MG63 (cell line): ENCODE measurements at places on chromosomes 6 and 20. TPM values are rescaled to one million over a fixed set of nuclear protein-coding genes. Genes with fewer than 3 reads are reported as not detected.

GRCh38 chr6:2734488-2735166, 16.1 kb downstream of the MYLK4 start:
- no peak for DNase-seq

The ENPP1 gene
- total RNA-seq = 0.91 and 3.1 TPM in 2 replicates

DNA sequence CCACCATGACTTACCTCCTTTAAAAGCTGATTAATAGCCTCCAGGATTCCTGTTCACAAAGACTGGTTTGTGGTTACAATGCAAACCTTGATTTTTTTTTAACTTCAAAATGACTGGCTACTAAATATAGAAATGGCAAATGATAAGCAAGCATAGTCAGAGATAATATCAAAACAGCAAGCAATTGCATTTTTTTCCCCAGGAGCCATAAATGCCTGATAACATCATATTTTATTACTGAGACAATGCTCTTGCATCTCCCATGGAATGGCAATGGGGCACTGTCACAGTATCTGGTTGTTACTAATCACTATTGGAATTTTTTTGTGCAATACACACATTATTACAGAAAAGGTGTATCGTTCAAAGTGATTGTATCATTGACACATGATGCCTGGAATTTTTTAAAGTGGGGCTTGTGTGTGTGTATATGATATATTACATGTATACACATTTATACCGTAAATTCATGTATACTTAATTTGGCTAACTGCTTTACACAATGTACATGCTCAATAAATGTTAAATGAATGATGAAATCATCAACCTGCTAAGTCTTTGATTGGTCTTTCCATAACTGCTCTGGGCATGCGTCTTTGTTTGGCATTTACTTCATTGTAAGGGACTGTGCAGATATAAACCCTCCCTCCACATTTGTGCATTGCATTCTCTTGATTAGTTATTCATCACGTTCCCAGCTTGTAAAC, 980 bp upstream of the SALL4 start:
- no peak for DNase-seq

- DNase-seq = no peak
Measured at GRCh38 chr6:15389765-15390723, 144.2 kb downstream of the JARID2 start.

GRCh38 chr20:2088891-2089290, 12.7 kb upstream of the STK35 start:
- DNase-seq = no peak

The SLC35D3 gene
- total RNA-seq = not detected in 2 replicates

- DNase-seq = no peak
Measured at GRCh38 chr6:148818939-148819575, 72.2 kb downstream of the UST start.

- no peak for DNase-seq
Measured at GRCh38 chr6:136567688-136568087, 17.5 kb upstream of the MAP7 start.

GRCh38 chr6:10381830-10382208, 33.1 kb downstream of the TFAP2A start:
- DNase-seq = no peak

GRCh38 chr6:24547243-24547642, 52.5 kb downstream of the ALDH5A1 start:
- peak; percentile 21 for DNase-seq

- no peak for DNase-seq
Measured at GRCh38 chr6:91267246-91267645, 680.4 kb upstream of the MAP3K7 start.

DNA sequence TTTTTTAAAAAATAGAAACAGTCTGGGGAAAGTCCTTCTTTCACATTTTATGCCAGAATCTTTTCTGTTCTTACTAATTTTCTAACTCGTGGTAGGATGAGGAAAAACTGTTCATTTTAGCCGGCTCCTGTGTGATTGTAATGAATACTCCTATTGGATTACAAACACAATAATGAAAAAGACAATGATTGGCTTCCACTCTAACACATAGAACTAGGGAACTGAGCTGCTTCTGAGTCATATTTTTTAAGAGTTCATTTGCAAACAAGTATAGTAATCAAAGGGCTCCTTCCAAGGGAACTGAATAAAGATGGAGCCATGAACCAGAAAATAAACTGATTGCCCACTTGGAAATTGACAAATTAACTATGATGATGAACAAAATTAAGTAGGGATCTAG, 265.3 kb upstream of the TCF21 start:
- DNase-seq = no peak

The PSMB1 gene
- total RNA-seq = 959 and 1,335 TPM in 2 replicates

- no peak for DNase-seq
Measured at GRCh38 chr6:32188381-32189068, 1.5 kb downstream of the PBX2 start.

DNA sequence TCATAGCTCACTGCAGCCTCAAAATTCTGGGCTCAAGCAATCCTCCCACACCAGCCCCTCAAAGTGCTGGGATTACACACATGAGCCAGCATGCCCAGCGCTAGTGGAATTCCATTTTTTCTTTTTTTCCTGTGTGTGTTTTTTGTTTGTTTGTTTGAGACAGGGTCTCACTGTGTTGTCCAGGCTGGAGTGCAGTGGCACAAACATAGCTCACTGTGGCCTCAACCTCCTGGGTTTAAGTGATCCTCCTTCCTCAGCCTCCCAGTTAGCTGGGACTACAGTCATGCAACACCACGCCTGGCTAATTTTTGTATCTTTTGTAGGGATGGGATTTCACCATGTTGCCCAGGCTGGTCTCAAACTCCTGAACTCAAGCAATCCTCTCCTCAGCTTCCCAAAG, 14.1 kb upstream of the PARD6B start:
- no peak for DNase-seq

DNA sequence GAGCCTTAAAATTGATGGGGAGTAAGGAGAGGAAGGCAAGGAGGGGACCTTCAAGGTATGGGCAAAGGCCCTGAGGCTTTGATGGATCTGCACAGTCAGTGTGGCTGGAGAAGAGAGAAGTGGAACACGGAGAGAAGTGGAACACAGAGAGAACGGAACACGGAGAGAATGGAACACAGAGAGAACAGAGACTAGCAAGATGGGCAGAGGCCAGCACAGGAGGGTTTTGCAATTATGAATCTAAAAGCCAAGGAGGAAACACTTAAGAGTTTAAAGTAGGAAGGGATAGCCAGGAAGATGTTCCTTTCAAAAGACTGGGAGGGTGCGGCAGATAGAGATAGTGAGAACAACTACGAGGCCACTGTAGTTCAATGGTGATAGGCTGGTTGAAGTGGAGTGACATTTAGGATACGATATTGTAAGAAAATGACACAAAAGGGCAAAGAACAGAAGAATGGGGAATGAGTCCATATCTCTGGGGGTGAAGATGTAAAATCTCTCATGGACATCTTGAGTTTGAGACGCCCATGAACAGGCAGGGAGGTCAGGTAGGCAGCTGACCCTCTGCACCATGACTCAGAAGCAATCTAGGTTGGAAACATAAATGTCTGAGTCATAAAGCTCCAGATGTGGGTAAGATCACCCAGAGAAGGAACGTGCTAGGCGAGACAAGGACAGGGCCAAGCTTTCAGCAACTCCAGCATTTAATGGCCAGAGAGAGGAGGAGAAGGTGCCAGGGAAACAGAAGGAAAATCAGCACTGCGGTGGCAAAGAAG, 25.4 kb downstream of the ZMYND8 start:
- DNase-seq = peak; percentile 84

- peak; percentile 40 for DNase-seq
Measured at GRCh38 chr20:44717986-44718385, 2.8 kb downstream of the CCN5 start.

The CDKAL1 gene
- total RNA-seq = 6.5 and 7.2 TPM in 2 replicates

The EFHC1 gene
- total RNA-seq = 54.0 and 78.4 TPM in 2 replicates

GRCh38 chr6:157260735-157261410, 62.4 kb downstream of the TMEM242 start:
- no peak for DNase-seq

The BPIFB1 gene
- total RNA-seq = not detected in 2 replicates

DNA sequence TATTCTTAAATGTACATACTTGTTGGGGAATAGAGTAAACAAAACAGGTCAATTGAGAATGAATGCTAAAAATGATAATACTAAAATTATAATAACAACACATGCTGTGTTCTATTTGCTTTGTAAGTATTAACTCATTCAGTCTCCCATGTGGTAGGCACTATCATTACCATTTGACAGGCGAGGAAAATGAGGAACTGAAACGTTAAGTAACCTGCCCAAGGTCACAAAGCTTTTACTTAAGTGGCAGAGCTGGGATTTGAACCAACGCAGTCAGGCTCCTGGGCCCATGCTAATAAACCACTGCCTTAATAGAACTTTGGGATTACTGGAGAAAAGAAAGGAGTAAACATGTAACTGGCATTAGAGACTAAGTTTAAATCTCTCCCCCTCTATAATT, 3.8 kb downstream of the NSFL1C start:
- DNase-seq = no peak

The HFE gene
- 7.7 and 9.1 TPM in 2 replicates for total RNA-seq

- DNase-seq = peak; percentile 15
Measured at GRCh38 chr20:44280387-44280786, 30.6 kb downstream of the FITM2 start.

DNA sequence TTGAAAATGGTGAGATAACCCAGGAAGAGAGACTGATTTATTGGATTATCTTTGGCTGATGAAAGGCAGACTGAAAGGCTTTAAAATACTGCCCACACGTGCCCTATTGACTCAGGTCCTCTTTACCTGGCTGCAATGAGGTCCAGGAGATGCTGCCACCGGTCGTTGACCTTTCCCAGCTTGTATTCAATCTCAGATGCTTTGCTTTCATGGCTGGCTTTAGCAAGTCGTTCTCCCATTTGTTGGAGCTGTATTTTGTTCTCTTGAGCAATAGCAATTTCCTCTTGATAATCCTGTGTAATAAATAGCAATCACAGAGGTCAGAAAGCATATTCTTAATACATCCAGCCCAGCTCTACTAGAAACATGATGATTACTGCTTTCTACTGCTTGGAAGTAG, 368.8 kb downstream of the ESR1 start:
- no peak for DNase-seq

DNA sequence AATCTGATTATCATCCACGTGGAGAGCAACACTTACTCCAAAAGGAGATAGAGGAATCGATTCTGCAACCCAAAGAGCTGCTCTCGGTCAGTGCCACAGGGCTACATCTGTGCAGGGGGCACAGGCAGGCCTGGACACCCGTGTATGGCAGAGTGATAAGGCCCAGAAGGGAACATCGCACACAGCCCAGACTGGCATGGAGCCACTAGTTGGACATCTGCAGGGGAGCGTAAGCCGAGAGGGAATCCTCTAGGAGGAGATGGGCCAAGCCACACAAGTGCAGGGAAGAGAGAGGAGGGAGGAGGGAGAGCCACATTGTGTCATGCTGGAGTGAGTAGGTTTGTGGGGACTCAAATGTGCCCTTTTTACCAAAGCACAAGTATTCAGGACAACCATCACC, 50.4 kb upstream of the ENTPD6 start:
- no peak for DNase-seq

DNA sequence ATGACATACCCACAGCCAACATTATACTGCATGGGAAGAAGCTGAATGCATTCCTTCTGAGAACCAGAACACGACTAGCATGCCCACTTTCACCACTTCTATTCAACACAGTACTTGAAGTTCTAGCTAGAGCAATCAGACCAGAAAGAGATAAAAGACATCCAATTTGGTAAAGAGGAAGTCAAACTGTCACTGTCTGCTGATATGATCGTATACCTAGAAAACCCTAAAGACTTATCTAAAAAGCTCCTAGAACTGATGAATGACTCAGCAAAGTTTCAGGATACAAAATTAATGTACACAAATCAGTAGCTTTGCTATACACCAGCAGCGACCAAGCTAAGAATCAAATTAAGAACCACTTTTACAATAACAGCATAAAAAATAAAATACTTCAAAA, 60.5 kb downstream of the EYS start:
- DNase-seq = no peak

- peak; percentile 11 for DNase-seq
Measured at GRCh38 chr6:128284128-128284527, 236.3 kb downstream of the PTPRK start.

- DNase-seq = no peak
Measured at GRCh38 chr6:89346433-89346832, 6.1 kb downstream of the UBE2J1 start.

GRCh38 chr20:13771853-13772453, 12.8 kb downstream of the ESF1 start:
- no peak for DNase-seq

GRCh38 chr6:14066782-14067406, 50.7 kb upstream of the CD83 start:
- DNase-seq = peak; percentile 22

- DNase-seq = no peak
Measured at GRCh38 chr20:58698741-58699622, 6.4 kb downstream of the NPEPL1 start.

The PACSIN1 gene
- not detected in 2 replicates for total RNA-seq

- no peak for DNase-seq
Measured at GRCh38 chr6:73299151-73299971, 36.4 kb upstream of the KHDC1 start.

The GHRH gene
- total RNA-seq = not detected in 2 replicates

The TMEM151B gene
- total RNA-seq = 0.20 TPM in 1 of 2 replicates, not detected in the other

GRCh38 chr20:62769346-62770071, 26.8 kb upstream of the MRGBP start:
- no peak for DNase-seq

GRCh38 chr6:16412982-16413381, 174.6 kb downstream of the GMPR start:
- no peak for DNase-seq

DNA sequence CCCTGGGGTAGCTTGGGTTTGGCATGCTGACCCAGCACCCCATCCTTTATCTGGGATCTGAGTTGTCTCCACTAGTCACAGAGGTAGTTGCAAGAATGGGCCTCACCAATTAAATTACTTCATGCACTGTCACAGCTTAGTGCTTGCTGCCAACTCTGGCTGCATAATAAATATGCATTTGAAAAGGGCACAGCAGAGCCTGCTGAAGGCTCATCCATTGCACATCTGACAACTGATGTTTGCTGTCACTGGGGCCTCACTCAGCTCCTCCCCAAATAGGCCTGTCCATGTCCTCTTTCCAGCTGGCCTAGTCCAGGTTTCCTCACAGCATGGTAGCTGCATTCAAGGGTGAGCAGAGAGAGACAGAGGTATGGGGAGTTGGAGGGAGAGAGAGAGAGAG, 13.3 kb upstream of the NXT1 start:
- DNase-seq = no peak

DNA sequence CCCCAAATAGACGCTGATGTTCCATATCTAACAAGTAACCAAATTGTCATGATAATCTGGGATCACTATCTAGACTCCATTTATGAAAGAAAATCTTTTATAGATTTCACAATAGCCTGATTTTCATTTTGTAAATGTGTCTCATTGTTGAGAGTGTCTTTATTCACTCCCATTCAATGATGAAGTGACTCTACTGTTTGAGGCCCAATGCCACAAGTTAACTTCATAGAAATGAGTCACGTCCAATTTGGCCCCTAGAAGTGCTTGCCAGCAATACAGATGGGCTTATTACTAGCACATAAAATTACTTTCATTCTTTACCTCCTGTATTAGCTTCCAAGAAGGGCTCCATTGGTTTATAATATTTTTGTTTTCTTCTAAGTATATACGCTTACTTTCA, 6.3 kb downstream of the IPCEF1 start:
- DNase-seq = peak; percentile 26
